Activated gamma-delta T cell treated with Interleukin-2 at 50 U/mL for 16 hours (primary cell): ENCODE measurements at places on chromosomes 5 and 9.

DNA sequence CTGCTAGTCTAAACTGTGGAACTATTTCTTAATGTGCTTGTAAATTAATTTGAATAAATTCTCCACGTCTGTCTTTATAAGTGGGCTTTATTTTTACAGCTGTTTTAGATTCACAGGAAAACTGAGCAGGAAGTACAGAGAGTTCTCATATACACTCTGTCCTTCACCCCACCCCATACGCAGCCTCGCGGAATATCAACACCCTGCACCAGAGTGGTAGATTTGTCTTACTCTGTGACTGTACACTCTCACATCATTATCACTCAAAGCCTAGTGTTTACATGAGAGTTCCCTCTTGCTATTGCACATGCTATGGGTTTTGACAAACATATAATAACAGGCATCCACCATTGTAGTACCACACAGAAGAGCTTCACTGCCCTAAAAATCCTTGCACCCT is 179.7 kb upstream of the DAB2 start:
- no peak for DNase-seq

- no peak for DNase-seq
These were observed 119.5 kb upstream of the LMX1B start for GRCh38 chr9:126494264-126494663.

GRCh38 chr9:94952565-94953373 is 226.3 kb downstream of the AOPEP start:
- no peak for DNase-seq

DNA sequence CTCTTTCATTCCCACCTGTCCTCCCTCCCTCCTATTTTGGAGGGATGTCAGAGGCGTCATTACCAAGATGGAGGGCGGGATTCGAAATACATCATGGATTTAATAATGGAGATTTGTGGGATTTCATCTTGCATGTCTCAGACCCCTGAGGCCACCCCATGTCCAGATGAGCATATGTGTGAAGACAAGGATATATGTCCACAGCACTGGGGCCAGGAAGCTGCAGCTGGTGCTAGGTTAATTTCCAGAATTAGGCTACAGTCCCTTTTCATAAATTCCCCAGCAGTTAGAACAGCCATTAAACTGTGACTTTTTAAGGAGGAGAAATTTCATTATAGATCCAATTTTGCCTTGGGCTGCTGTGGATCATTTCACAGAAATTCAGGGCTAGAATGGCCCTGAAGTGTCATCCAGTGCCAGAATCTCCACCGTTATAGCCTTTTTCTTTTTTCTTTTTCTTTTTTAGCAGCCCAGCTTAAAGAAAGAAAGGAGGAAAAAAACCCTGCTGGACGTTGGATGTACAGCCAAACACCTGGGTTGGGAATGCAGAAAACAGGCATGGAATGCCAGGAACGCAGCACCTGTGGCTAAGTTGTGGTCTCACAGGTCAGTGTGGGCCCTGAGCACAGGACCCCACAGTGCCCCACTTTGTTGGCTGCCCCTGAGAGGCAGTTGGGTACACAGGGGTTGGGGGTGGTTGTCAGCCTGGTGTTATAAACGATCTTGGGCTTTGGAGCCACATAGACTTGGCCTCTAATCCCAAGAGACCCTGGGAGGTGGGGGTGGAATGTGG is 50.2 kb upstream of the CXCL14 start:
- no peak for DNase-seq

GRCh38 chr5:759111-759751 is 25.3 kb downstream of the ZDHHC11B start:
- DNase-seq: no peak

DNA sequence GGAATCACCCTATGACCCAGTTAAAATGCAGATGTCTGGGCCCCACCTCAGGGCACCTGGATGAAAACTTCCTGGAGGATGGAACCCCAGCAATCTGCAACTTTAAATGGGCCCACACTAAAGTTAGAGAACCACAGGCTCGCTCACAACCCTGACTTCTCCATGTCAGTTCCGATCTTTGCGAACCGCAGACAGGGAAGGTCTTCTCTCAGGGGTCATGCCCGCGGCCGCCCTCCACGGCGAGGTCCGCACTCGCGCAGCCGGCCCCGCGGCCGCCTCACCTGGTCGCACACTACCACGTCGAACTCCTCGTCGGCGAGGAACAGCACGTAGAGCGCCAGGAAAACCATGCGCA is 499 bp downstream of the ALG2 start:
- DNase-seq: no peak

DNA sequence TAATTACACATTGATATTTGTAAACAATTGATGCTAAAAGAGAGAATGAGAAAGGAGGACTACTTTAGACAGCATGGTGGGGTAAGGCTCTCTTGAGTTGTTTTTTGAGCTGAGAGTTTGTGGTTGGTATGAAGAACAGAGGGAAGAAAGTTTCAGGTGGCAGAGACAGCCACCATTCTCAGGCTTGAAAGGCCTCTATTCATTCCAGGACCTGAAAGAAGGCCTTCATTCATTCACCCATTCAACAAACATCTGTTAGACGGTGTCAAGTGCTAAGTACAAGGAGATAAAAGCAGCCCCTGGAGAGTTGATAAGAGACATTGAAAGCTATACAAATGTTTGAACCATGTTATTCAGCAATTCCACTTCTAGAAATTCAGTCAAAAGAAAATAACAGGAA is 21.7 kb upstream of the ADAM19 start:
- no peak for DNase-seq

DNA sequence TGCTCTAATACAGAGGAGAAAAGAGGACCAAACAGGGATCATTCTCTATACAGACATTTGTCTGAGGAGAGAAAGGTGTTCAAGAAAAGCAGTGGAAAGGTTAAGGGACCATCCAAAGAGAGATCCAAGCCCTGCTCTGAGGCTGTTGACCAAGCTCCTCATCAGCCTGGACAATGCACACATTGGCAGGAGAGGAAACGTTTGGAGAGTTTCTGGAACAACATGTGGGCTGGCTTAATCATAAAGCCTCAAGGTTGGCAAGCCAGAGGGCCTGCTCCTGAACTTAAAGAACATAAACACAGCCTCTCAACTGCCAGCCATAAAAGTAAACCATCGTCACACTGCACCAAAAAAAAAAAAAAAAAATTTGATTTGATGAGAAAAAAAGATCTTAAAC is 184.4 kb upstream of the SLC12A2 start:
- no peak for DNase-seq

GRCh38 chr9:81604306-81605169 is 84.8 kb downstream of the TLE1 start:
- DNase-seq: no peak

- DNase-seq: no peak
These were observed 13.3 kb upstream of the C9 start for GRCh38 chr5:39377613-39378012.

- DNase-seq: no peak
These were observed 13.8 kb downstream of the TMEM267 start for GRCh38 chr5:43469671-43470391.

DNA sequence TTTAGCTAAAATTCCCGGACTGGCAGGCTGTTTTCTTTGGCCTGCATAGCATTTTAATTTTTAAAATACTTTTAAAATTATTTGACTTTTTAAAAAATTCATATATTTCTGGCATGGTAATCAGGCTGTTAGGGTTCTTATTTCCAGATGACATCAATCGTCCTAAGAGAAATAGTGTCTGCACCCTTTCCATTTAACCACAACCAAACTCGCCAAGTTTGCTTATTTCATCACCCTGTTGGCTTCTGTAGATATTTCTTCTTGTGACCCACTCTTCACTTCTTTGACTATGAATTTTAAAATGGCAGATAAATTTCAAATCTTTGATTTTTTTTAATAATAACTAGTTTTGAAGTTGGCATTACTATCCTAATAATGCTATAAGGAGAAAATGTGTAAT is 675.7 kb upstream of the FTMT start:
- no peak for DNase-seq

DNA sequence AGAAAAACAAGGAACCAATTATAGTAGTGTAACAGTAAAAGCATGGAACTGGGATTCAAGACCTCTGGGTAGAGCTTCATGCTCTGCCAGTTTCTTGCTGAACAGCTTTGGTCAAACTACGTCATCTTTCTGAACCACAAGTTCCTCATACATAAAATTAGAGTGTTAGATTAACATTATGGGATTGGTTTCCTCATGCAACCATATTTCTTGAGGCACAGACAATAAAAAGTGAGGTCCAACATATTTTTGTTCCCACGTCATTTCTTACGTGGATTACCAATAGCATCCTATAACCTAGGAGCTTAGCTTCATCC is 354.8 kb downstream of the TMEM232 start:
- no peak for DNase-seq

GRCh38 chr5:173637340-173637739 is 20.9 kb upstream of the BOD1 start:
- DNase-seq: no peak

GRCh38 chr9:89553451-89554010 is 51.3 kb upstream of the GADD45G start:
- DNase-seq: no peak

- DNase-seq: no peak
These were observed 213.0 kb downstream of the ROR2 start for GRCh38 chr9:91736898-91737601.

DNA sequence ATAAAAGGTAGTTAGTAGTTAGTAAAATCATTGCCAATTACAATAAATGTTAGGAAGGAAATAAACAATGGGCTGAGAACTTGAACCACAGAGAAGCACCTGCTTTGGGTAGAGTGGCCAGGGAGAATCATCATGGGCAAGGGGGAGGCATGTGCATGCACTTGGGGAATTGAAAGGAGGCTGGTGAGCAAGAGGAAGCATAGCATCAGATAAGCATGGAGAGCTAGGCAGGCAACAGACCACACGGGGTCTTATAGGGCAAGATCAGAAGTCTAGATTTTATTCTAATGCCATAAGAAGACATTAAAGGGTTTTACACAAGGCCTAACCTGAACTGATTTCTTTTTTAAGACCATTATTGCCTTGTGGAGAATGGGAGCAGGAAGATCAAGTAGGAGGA is 93.4 kb downstream of the PIP5K1B start:
- no peak for DNase-seq

DNA sequence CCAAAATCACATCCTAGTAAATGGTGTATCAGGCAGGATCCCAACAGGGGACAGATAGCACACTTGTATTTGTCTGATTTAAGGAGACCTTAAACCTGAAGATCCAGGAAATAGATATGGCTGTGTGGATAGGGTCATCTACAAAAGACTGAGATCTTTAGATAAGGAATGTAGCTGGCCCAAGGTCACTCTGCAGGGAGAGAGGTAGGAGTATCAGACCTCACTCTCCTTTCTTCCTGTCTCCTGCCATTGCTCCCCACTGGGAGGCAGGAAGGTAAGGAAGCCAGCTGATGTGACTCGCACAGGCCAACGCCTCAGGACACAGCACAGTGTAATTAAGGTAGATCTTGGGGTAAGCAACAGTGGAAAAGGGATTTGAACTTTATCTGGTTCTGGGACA is 85.8 kb downstream of the PLPPR1 start:
- no peak for DNase-seq

GRCh38 chr5:139903795-139904565 is 108.4 kb downstream of the PSD2 start:
- no peak for DNase-seq

DNA sequence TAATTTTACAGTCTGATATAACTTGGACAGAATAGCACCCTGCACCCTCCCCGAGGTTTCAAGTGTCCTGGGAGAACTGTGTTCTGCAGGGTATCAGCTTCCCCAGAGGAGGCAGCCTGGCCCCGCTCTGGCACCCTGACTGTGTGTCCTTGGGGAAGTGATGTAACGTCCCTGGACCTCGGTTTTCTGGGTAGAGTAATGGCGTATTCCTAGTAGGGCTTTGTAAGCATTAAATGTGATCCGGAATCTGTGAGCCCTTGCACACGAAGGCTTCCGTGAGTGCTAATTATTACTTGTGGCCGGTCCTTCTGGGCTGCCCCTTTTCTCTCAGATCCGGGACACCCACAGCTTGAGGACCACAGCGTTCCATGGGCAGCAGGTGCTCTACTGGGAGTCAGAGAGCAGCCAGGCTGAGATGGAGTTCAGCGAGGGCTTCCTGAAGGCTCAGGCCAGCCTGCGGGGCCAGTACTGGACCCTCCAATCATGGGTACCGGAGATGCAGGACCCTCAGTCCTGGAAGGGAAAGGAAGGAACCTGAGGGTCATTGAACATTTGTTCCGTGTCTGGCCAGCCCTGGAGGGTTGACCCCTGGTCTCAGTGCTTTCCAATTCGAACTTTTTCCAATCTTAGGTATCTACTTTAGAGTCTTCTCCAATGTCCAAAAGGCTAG is 1.0 kb upstream of the CACFD1 start:
- no peak for DNase-seq

- no peak for DNase-seq
These were observed 36.6 kb upstream of the MYOT start for GRCh38 chr5:137831105-137831504.

DNA sequence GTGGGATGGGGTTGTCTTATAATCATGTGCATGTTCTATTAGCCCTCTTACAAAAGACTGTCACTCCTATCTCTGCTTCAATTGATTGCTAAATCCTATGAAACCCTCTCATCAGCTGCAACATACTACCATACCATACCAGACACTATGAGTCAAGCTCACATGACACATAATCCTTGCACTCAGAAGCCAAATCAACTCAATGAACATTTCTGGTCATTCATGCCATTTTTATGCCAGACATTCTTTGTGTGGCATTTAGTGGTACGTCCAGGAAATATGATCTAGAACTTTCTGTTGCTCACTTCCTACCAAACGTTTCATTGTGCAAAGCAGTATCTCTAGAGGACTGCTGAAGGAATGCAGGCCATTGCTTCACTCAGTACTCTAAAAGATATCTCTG is 159.2 kb upstream of the GNA14 start:
- no peak for DNase-seq

DNA sequence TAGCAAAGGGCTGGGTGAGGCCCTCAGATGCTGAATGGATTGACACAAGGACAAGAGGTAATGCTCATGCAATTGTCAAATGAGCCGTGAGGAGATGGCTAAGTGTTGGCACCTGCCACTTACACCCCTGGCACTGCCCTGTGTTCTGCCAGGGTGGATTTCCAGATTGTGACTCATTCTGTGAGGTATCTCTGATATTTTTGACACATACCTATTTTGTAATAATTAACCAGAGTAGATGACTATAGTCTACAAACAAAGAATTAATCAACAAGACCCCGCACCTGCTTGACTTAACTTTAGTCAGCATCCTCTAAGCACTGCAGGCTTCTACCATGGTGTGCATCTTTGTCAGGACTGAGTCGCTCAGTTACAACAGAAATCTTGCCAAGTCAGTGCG is 200.8 kb downstream of the DIRAS2 start:
- DNase-seq: no peak

DNA sequence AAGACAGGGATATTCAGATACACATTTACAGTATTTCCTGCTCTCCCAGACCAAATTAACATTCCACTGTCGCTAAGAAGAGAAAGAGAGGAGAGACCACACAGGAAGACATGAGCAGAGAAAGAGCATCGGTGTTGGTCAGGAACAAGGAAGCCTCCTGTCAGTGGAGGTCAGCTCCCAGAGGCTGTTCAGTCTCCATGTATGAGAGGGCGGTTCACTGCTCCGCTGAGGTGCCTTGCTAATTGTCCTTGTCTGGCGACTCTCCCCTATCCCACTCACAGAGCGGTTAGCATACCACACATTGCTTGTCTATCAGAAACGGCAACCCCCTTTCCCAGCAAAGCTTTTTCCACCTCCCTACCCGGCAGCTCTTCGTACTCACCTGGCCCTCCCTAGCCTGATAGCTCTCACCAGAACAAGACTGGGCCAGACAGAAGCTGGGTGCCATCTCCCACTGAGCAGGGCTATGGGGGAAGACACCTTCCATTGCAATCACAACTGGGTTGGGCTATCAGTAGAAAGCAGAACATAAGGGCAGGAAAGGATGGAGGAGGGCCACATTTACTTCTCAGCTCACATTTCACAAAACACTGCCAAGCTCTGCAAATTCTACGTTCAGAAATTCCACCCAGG is 58.6 kb upstream of the LMNB1 start:
- no peak for DNase-seq
